Uterus (tissue), 4 donors: ENCODE measurements at places on chromosomes 7 and 10. TPM values are rescaled to one million over a fixed set of nuclear protein-coding genes. Genes with fewer than 3 reads are reported as not detected.

WNT8B gene
- total RNA-seq = not detected

CLDN15 gene
- total RNA-seq = 8.6 TPM

LOXL4 gene
- total RNA-seq = 8.1 TPM

GRCh38 chr7:98241674-98242241, 10.3 kb downstream of the TECPR1 start:
- no peaks in the 10 kb centered on the region for H3K27me3 ChIP-seq
- no peaks in the 10 kb centered on the region for H3K4me1 ChIP-seq
- H3K27ac ChIP-seq = no peak overlapping the region
- H3K36me3 ChIP-seq = no peaks in the 10 kb centered on the region
- DNase-seq = no peak
- no peak overlapping the region for H3K4me3 ChIP-seq

DNA sequence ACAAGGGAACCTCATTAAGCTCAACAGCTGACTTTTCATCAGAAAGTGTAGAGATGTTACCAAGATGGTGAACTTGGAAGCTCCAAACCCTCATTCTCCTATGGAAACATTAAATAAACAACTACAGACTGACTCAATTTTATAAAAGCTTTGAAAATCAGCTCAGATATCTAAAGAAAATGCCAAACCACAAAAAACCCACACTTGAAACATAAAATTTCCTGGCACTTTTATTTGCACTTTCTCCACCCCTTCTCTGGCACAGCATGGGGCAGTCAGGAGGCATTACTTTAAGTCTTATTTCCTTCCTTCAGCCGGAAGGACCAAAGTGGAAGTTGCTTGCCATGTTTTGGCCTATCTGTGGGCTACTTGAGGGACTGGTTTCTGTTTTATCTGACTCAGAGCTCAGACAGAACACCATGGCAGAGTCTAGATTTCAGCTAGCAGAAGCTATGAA, 114.7 kb downstream of the ODAD2 start:
- H3K36me3 ChIP-seq = no peaks in the 10 kb centered on the region
- no peak overlapping the region for H3K4me3 ChIP-seq
- DNase-seq = no peak
- H3K27ac ChIP-seq = no peak overlapping the region

DNA sequence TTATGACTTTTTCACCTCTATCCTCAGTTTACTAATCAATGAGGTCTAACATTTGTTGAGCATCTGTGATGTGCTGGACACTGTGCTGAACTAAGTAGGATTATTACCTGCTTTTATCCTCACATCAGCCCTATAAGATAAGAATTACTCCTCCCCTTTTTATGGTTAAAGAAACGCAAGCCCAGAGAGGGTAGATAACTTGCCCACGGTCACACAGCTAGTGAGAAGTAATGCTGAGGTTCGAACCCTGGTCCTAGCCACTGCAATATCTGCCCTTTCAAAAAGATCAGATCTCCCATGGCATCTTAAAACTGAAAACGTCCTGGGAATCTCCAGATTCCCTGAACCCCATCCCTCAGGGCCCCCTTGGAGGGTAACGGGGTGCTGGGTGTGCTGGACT, 118.3 kb downstream of the C10orf105 start:
- no peaks in the 10 kb centered on the region for H3K36me3 ChIP-seq
- H3K27me3 ChIP-seq = no peaks in the 10 kb centered on the region
- H3K27ac ChIP-seq = no peak overlapping the region
- H3K4me1 ChIP-seq = peaks cover 8% of the 10 kb centered on the region

DNA sequence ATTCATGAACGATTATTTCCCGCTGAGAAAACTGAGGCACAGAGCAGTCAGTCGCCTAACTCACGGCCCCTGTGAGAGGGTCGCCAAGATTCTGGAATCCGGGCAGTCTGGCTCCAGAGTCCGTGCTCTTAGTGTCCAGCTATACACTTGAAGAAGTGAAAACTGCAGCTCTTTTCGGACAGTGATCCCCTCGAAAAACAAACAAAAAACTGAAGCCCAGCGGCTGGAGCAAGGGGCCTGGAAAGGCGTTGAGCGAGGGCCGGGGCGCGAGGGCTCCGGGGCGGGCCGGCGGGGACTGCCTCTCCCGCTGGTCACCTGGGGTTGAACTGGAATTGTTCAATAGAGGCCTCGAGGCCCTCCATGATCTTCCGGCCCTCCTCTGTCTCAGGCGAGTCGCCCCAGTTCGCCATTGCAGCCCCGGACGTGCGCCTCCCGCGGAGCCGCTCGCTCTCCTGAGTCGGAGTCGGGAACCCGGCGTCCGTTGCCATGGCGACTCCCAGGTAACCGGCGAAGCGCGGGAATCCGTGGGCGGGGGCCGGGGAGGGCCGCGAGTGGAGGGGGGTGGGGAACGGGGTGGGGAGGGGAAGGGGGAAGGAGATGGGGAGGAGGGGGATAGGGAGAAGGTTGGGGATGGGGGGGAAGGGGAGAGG, 881 bp downstream of the C10orf67 start:
- H3K27me3 ChIP-seq = no peaks in the 10 kb centered on the region
- no peaks in the 10 kb centered on the region for H3K4me1 ChIP-seq
